Type B pancreatic cell (in vitro differentiated cells): ENCODE measurements at places on chromosomes 12 and 14.

- no peak overlapping the region for H3K27ac ChIP-seq
- no peaks in the 10 kb centered on the region for H3K36me3 ChIP-seq
- no peak for DNase-seq
- H3K4me1 ChIP-seq = peaks cover 26% of the 10 kb centered on the region
- H3K27me3 ChIP-seq = no peaks in the 10 kb centered on the region
Measured at GRCh38 chr12:115223322-115223721, 539.3 kb upstream of the TBX3 start.

DNA sequence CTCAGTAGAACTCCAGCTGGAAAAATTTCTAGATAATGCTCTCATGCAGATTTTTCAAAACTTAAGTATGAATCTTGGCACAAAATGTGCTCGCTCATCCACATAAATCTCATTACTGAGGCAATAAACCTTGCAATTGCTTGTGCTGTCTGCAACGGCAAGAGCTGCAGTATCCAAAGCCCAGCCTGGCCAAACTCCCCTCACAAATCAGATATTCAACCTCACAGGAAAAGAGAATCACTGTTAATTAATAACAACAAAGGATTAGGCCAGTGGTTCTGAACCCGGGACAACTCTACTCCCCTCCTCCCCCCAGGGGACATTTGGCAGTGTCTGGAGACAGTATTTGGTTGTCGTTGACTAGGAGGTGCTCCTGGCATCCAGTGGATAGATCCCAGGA is 19.2 kb upstream of the CORO1C start:
- DNase-seq = no peak
- no peak overlapping the region for H3K27ac ChIP-seq
- peaks cover 10% of the 10 kb centered on the region for H3K4me1 ChIP-seq
- no peaks in the 10 kb centered on the region for H3K27me3 ChIP-seq
- no peaks in the 10 kb centered on the region for H3K36me3 ChIP-seq

GRCh38 chr14:68016255-68016914 is 196.8 kb downstream of the RAD51B start:
- no peak for DNase-seq
- H3K4me1 ChIP-seq = peaks cover 21% of the 10 kb centered on the region
- H3K4me3 ChIP-seq = no peak overlapping the region
- H3K27ac ChIP-seq = no peak overlapping the region
- peaks cover 5% of the 10 kb centered on the region for H3K36me3 ChIP-seq

- DNase-seq = no peak
- no peaks in the 10 kb centered on the region for H3K27me3 ChIP-seq
- H3K27ac ChIP-seq = no peak overlapping the region
Measured at GRCh38 chr12:84305144-84305543, 607.5 kb downstream of the SLC6A15 start.

GRCh38 chr14:65277580-65278270 is 134.8 kb upstream of the FUT8 start:
- DNase-seq = no peak
- H3K27me3 ChIP-seq = no peaks in the 10 kb centered on the region
- H3K27ac ChIP-seq = no peak overlapping the region
- H3K4me1 ChIP-seq = peaks cover 16% of the 10 kb centered on the region
- no peak overlapping the region for H3K4me3 ChIP-seq

DNA sequence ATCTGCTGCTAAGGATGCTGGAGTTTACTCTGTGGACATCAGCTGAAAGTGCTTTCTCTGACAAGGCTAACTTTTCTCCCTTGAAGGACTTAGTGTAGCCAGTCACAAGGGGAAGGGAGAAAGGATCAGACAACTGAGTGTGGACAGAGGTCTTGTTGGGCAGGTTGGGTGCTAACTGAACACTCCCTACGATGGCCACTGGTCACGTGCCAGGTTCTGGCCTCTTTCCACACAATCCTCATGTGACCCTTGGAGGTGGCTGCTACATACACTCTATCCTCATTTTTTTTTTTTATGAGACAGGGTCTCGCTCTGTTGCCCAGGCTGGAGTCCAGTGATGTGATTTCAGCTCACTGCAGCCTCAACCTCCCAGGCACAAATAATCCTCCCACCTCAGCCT is 39.7 kb downstream of the FOXN4 start:
- no peak for DNase-seq
- H3K27ac ChIP-seq = no peak overlapping the region
- H3K36me3 ChIP-seq = no peaks in the 10 kb centered on the region
- H3K4me3 ChIP-seq = no peak overlapping the region

DNA sequence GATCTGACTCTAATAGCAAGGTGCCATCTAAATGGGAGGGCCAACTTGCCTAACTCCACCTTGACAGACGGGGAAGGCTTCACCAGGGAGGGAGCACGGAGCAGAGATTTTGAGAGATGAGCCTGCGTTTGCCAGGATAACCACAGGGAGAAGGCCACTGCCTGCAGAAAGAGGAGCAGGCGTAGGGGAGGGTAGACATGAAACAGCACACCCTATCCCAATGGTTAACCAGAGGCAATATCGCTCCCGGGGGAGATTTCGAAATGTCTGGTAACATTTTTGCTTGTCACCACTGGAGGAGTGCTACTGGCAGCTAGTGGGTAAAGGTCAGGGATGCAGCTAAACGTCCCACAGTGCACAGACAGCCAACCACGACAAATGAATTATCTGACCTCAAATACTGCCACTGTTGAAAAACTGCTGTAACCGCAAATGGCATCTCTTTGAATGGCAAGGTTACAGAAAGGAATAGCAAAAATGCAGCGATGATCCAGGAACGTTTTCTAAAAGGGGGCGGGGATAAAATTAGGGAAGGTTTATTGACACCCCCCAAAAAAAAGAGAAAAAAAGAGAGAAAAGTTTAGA is 126.0 kb upstream of the ATF7IP start:
- peak overlapping the region; percentile 76 for H3K4me3 ChIP-seq
- H3K36me3 ChIP-seq = peaks cover 19% of the 10 kb centered on the region
- H3K4me1 ChIP-seq = peaks cover 15% of the 10 kb centered on the region

- DNase-seq = no peak
- peaks cover 10% of the 10 kb centered on the region for H3K4me1 ChIP-seq
Measured at GRCh38 chr14:75648066-75648838, 12.4 kb downstream of the ERG28 start.

- no peak overlapping the region for H3K27ac ChIP-seq
- H3K4me3 ChIP-seq = no peak overlapping the region
- DNase-seq = no peak
- H3K27me3 ChIP-seq = no peaks in the 10 kb centered on the region
Measured at GRCh38 chr14:50601394-50601793, 41.4 kb downstream of the ATL1 start.

DNA sequence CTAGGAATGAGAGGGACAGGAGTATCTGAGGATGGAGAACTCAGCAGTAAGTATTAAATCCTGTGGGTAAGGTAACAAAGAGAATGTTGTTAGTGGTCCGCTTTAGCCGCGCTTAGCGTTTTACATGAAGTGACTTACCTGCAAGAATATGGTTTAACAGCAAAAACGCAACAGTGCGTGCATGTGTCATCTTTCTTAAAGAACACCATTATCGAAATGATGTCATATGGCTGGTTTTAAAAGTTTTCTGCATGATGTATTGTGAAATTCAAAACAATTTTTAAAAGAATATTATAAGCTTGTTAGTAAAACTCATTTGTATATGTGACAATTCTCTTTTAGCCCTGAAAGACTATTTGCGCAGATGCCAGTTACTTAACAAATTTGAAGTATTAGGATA is 1.7 kb downstream of the LEMD3 start:
- peaks cover 21% of the 10 kb centered on the region for H3K4me1 ChIP-seq
- peak overlapping the region; percentile 90 for H3K27ac ChIP-seq
- DNase-seq = no peak
- H3K4me3 ChIP-seq = peak overlapping the region; percentile 95

- H3K27me3 ChIP-seq = peaks cover 6% of the 10 kb centered on the region
- H3K4me1 ChIP-seq = peaks cover 7% of the 10 kb centered on the region
- DNase-seq = no peak
- H3K4me3 ChIP-seq = no peak overlapping the region
Measured at GRCh38 chr12:107361970-107362369, 268.6 kb upstream of the CRY1 start.

DNA sequence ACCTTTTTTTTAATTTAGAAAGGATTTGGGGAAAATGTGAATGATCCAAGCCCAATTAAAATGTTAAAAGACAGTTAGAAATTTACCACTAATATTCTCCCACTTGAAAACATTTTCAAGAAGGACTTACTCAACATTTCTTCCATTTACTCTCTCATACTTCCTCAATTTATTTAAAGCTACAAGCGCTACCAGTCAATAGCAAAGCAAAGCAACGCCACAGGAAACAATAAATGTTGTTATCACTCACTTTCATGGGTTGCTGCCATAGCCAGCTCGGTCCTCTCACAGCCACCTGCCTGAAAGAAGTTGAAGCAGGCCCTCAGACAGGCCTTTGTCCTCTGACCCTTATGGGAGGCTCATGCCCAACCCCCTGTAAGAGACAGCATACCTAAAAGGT is 6.0 kb upstream of the SOS2 start:
- DNase-seq = no peak
- no peaks in the 10 kb centered on the region for H3K27me3 ChIP-seq
- no peak overlapping the region for H3K27ac ChIP-seq
- H3K4me1 ChIP-seq = peaks cover 8% of the 10 kb centered on the region

GRCh38 chr12:243381-243780 is 19.3 kb downstream of the SLC6A13 start:
- DNase-seq = peak; percentile 29
- no peak overlapping the region for H3K27ac ChIP-seq
- H3K36me3 ChIP-seq = peaks cover 16% of the 10 kb centered on the region
- no peak overlapping the region for H3K4me3 ChIP-seq

DNA sequence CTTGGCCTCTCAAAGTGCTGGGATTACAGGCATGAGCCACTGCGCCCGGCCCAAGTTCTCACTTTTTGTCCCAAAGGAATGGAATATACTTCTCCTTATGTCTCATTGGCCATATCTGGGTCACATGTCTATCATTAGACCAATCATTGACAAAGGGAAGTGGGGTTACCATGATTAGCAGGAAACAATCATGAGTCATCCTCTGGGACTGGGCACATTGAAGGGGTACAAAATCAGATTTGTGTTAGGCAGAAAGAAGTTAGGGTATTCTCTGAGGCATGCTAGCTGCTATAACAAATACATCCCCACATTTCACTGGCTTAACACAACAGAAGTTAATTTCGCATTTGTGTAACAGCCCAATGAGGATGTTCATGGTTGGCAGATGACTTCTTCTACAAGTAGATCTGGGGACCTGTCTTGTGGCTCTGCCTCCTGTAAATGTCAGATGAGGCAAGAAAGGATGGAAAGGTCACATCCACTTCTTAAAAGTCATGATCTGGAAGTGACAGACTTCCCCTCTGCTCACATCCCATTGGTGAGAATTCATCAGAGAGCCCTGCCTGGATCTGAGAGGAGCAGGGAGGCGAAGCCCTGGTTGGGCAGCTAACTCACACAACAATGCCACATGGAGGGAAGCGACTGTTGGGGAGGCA is 3.1 kb downstream of the CCDC63 start:
- H3K4me1 ChIP-seq = no peaks in the 10 kb centered on the region
- H3K36me3 ChIP-seq = no peaks in the 10 kb centered on the region
- DNase-seq = no peak
- H3K27me3 ChIP-seq = peaks cover 68% of the 10 kb centered on the region

DNA sequence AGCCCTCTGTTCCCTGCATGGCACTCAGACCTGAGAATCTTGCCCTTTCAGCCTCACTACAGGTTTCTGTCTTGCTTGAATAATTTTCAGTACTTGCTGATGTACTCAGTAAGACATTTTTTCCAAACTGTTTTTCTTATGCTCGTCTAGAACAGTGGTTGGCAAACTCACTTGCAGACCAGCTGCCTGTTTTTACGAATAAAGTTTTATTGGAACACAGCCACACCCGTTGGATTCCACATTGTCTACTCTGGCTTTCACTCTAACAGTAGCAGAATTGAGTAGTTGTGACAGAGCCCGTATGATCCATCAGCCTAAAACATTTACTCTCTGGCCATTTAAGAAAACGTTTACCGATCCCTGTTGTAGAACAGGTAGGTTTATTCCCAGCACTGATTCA is 72.8 kb downstream of the FOXN4 start:
- no peak overlapping the region for H3K27ac ChIP-seq
- no peak overlapping the region for H3K4me3 ChIP-seq
- DNase-seq = no peak
- H3K27me3 ChIP-seq = no peaks in the 10 kb centered on the region

GRCh38 chr12:68772714-68773113 is 26.7 kb downstream of the SLC35E3 start:
- no peak overlapping the region for H3K27ac ChIP-seq
- no peak for DNase-seq
- peaks cover 5% of the 10 kb centered on the region for H3K36me3 ChIP-seq
- no peak overlapping the region for H3K4me3 ChIP-seq
- H3K4me1 ChIP-seq = no peaks in the 10 kb centered on the region

DNA sequence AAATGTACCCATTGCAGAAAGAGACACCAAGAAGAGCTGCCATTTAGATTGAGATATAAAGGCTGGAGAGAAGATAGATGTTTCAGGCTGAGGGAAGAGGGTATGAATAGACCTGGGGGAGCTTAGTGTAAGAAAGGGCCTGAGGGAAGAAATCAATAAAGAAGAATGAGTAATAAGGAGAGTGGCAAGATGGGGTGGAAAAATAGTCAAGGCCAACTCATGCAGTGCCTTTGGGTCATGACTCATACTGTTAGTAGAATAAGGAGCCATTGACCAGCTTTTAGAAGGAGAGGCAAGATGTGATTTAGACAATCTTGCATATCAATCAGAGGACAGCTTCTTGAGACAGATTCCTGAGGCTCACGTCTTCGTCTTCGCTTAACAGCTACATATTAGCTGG is 287.5 kb downstream of the DUSP6 start:
- H3K27me3 ChIP-seq = peaks cover 3% of the 10 kb centered on the region
- H3K4me1 ChIP-seq = peaks cover 13% of the 10 kb centered on the region
- H3K4me3 ChIP-seq = no peak overlapping the region
- no peak overlapping the region for H3K27ac ChIP-seq
- H3K36me3 ChIP-seq = no peaks in the 10 kb centered on the region
- DNase-seq = no peak

DNA sequence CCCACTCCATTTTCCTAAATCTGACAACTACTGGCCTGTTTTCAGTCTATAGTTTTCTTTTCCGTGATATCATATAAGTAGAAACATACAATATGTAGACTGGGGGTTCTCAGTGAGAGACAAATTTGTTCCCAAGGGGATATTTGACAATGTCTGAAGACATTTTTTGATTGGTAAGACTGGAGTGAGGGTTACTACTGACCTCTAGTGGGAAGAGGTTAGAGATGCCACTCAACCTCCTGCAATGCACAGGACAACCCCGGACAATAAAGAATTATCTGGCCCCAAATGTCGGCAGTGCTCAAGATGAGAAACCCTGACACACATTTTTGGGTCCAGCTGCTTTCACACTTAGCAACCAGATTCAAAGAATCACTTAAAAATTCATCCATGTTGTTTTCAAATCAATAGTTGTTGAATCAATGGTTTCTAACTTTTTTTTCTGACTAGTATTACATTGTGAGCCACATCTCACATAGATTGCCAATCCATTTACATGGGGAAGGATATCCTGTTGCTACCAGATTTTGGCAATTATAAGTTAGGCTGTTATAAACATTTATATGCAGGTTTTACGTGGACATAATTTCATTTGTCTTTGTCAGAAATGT is 307.1 kb downstream of the RPL10L start:
- H3K4me3 ChIP-seq = no peak overlapping the region
- DNase-seq = no peak
- no peaks in the 10 kb centered on the region for H3K36me3 ChIP-seq
- H3K27ac ChIP-seq = no peak overlapping the region
- no peaks in the 10 kb centered on the region for H3K27me3 ChIP-seq
- H3K4me1 ChIP-seq = no peaks in the 10 kb centered on the region

GRCh38 chr12:107557589-107558100 is 128.0 kb upstream of the PWP1 start:
- no peak for DNase-seq
- no peaks in the 10 kb centered on the region for H3K36me3 ChIP-seq
- no peak overlapping the region for H3K4me3 ChIP-seq

GRCh38 chr12:124732275-124733075 is 131.2 kb downstream of the SCARB1 start:
- H3K27ac ChIP-seq = peak overlapping the region; percentile 69
- no peaks in the 10 kb centered on the region for H3K27me3 ChIP-seq
- DNase-seq = no peak
- H3K36me3 ChIP-seq = no peaks in the 10 kb centered on the region
